Epithelial cell of proximal tubule (primary cell): ENCODE measurements at places on chromosomes 6 and 20.

- no peak for DNase-seq
These were observed 18.2 kb downstream of the TRIM26 start for GRCh38 chr6:30194797-30195690.

DNA sequence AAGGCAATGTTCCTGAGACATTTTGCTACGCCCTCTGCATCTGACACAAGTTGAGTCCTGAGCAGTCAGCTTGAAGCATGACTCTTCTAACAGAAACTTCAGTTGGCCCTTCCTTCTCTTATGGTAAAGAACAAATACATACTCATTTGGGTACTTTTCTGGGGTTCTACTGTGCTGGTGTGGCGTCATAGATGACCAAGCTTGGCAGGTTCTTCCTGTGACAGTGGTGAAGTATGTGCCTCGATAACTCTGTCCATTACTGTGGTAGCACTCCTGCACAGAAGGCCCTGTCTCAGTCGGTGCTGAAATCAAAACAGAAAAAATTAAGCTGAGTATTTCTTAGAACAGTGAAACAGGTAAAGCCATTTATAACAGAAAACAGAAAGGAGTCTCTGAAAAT lies 152.5 kb downstream of the SLC22A3 start:
- DNase-seq: no peak

GRCh38 chr6:116387374-116387773 lies 16.6 kb downstream of the DSE start:
- DNase-seq: peak; percentile 89

GRCh38 chr20:41168281-41169161 lies 31.2 kb downstream of the PLCG1 start:
- DNase-seq: no peak

DNA sequence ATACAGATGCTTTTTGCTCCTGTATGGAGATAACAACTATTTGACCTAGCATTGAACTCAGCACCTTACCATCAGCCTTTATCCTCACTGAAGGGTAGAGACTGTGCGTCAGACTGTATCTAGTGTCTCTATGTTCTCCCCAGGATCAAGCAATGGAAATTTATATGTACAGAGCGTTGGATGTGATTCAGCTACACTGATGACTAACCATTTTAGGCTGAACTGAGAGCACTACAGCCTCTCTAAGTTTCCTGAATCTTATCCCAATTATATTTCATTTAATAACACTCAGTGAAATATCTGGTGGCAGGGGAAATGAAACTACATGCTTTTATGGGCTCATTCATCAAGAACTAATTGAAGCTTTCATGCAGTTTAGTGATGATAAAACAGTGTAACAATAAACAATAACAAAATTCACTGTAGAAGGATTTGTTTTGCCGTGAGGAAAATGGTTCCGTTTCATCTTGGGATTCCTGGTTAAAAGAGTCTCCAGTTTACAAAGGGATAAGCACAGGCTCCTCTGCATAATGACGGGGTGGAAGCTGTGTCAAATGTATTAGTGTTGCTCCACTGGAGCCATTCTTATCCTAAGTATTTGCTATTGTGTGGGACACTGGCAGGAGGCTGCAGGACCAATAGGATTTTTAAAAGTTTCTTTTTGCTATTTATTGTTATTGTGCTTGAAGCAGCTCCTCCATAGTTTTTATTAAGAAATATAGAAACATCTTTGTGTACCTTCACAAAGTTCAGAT lies 567.6 kb upstream of the MMS22L start:
- no peak for DNase-seq

GRCh38 chr6:112343977-112344376 lies 3.2 kb upstream of the RFPL4B start:
- DNase-seq: no peak

- DNase-seq: no peak
These were observed 151.3 kb downstream of the FARS2 start for GRCh38 chr6:5412663-5413062.

DNA sequence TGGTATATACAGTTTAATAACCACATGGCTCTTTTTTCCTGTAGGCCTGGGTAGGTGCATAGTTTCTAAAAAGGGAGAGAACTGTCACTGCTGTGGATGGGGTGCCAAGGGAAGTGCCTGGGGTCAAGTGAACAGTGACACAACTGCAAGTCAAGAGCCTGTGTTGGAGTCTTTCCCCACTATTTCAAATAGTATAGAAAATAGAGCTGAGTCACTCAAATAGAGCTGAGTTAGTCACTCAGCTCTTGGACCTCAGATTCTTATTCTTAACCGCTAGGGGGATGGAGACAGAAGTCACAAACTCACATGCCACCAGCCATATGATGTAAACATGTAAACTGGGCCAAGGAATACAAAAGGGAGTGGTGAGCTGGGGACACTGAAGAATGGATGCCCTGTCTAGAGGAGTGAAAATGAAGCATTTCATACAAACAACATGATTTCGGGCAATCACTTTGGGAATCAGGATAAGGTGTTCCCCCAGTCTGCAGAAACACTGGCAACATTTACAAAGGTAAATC lies 2.1 kb downstream of the NQO2 start:
- peak; percentile 41 for DNase-seq

GRCh38 chr6:31969712-31970603 lies 2.0 kb downstream of the DXO start:
- DNase-seq: no peak

GRCh38 chr6:138115201-138115600 lies 8.0 kb upstream of the PERP start:
- no peak for DNase-seq

GRCh38 chr6:10520468-10520867 lies 683 bp upstream of the GCNT2 start:
- no peak for DNase-seq

DNA sequence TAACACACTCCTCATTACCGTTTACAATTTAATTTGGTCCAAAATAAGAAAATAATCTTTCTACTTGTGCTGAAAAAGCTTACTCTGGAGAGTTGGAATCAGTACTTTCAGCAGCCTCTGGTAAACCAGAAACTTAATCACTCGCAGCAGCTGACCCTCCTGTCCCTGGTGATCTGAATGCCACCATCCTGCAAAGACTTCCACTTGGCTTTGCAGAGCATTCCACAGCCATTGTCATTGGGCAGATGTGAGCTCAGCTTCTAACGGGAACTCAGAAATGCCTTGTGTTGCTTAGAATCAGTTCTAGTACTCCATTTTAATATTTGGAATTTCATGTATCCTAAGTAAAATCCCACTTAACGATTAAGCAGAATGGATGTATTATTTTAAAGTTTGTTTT lies 59.7 kb downstream of the PHACTR1 start:
- no peak for DNase-seq

DNA sequence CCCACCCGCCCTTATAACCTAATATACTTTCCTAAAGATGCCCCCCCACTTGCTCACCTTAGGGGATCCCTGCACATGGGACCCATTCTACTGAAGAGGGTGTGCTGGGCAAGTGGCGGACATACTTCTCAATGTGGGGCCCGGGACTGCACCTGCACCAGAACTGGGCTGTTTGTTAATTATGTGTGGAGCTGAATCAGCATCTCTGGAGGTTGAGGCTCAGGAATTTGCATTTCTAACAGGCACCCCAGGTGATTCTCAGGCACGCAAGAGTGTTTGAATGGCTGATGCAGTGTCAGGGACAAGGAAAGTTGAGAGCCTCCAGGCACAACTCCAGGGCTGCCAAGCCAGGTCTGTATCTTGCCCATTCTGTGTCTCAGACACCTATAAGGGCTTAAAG lies 8.9 kb upstream of the PTPRT start:
- no peak for DNase-seq

GRCh38 chr6:3829285-3829684 lies 19.9 kb upstream of the FAM50B start:
- DNase-seq: no peak

DNA sequence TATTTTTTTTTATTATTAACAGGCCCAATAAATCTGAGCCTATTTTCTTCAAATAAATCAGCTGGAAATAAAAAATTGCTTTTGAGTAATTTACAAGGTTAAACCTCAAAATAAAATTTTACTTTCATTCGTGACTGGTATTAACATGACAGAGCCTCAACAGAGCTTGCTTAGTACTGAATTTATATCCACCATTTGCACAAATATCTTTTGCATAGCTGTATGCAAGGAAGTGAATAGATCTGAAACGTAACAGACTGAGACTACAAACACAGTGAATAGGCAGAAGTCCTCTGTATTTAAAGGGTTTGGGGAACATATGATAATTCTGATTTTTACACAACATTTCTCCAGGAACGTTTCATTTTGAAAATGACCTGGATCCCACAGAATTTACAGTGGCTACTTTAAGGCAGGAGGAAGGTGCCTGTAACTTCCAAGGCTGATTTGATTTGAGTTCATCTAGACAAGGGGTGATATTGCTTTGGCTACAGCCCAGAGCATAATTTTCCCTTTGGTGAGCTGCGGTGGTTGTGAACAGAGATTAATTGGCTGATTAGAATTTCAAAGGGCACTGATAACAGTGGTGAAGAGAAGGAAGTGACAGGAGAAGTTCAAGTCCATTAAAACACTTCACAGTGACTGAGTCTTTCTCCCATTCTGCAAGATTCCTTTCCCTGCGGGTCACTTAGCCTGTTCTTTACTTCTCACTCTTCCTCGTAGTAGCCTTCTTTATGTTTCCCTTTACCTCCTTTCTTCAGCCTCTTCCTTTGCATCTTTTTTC lies 121.2 kb upstream of the SASH1 start:
- no peak for DNase-seq

GRCh38 chr6:143110572-143110971 lies 49.9 kb downstream of the AIG1 start:
- DNase-seq: no peak

DNA sequence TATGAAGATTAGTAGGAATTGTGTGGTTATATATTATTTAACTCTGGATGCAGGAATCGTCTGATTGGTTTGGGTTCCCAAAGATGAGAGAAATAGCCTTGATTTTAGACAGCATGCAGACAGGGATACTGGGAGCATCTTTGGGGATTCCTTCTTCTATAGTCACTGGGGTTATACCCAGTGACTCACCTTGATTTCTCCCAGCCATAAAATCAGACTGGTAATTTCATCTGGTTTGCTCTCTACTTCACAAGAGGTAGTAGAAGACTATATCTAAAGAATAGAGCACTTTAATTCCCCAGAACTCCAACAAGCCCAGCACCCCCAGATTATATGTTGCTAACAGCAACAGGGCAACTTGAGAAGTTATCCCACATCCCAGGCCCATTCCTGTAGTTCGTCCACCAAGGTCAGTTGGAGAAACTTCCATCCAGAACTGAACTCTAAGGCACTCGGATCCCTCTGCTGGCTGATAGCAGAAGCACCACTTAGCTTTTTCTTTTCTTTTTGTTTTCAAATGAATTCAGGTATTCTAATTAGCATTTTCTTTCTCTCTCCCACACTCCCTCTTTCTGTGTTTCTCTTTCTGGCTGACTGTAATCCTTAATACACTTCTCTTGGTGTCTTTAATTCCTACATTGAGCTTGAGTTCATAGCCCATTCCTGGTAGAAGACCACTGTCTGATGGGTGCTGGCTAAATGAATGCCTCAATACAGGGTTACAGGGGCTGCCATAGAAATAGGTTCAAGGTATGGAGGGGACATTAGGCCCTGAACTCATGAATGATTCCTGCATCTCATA lies 20.4 kb upstream of the EFHC1 start:
- no peak for DNase-seq

DNA sequence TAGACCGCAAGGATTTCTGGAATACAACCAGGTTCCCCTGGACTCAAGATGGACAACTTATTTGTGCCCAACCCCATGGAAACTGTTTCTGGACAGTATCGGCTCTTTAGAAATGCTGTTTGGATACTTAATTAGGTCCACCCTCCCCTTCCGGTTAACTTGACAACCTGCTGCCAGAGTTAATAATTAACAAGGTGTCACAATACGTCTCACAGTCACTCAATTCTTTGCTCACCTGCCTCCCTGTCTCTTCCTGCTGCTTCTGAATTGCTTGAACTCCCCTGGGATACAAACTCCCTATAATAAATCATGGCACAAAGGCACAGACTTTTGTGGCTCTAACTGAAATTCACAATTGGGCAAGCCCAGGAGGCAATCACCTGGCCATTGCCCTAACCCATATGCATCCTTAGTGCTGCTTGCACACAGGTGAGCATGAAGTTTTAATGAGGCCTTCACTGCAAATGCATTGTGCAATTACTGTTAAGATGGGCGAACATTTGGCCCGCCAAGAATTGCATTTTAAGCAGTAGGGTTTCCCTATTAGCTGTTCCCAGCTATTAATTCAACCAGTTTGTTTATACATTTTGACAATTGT lies 504.4 kb upstream of the NOX3 start:
- no peak for DNase-seq

DNA sequence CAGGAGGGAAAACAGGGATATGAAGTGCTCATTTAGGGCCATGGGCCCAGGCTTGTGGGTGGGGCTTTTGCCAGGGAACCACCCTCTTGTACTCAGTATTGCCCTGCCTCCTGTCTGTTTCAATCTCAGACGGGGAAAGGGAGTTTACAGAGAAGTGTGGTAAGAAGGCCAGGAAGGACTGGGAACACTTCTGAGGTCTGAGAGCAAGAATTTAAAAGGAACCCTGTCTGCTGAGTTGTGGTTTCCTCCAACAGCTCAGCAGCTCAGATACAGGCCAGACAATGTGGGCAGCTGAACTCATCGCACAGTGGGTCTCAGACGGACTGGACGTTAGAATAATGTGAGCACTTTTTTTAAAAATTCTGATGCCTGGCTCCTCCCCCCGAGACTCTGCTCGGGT lies 354.1 kb upstream of the ARID1B start:
- DNase-seq: no peak

- no peak for DNase-seq
These were observed 4.3 kb downstream of the REV3L start for GRCh38 chr6:111478749-111479148.

DNA sequence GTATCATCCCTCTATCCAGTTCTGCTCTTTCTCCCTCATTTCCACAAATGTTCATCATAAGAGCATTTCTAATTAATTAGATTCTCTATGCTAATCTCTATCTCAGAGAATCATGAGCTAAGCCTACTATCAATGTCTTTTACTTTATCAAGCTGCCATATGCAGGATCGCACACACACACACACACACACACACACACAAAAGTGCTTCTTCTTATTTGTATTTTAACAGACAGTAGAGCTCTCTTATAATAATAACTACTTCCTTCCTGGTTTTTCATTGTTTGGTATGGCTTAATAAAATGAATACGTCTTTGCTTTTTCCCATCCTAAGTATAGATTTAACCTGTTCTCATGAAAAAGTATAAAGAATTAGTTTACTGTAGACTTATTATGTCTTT lies 170.2 kb downstream of the HAO1 start:
- no peak for DNase-seq

GRCh38 chr6:18326980-18327379 lies 60.2 kb upstream of the RNF144B start:
- no peak for DNase-seq

- DNase-seq: no peak
These were observed 103.5 kb downstream of the LAMP5 start for GRCh38 chr20:9617940-9618339.

DNA sequence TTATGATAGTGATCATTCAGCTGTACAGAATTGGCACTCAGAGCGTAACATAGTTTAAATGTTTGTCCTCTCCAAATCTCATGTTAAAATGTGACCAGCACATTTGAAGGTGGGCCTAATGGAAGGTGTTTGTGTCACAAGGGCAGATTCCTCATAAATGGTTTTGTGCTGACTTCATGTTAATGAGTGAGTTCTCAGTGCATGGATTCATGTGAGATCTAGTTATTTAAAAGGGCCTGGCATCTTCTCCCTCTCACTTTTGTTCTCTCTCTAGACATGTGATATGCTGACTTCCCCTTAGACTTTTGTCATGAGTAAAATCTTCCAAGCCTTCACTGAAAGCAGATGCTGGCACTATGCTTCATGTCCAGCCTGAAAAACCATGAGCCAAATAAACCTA lies 452.4 kb upstream of the PTCHD4 start:
- DNase-seq: peak; percentile 59
